Neuronal stem cell (in vitro differentiated cells): ENCODE measurements at places on chromosomes 7 and 10.

GRCh38 chr10:17805921-17806577, 3.1 kb upstream of the MRC1 start:
- DNase-seq, result no peak

DNA sequence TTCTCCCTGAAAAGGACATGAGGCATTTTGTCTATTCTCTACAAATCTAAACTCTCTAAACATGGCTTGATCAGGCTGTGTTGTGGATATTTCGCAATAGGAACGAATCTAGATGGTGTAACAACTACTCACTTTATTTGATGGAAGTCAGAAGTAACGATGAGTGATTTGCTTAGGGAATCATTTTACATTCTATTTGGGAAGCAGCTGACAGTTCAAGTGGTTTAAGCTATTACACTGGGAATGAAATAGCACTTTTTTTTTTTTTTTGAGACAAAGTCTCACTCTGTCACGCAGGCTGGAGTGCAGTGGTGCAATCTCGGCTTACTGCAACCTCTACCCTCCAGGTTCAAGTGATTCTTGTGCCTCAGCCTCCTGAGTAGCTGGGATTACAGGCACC, 44.1 kb downstream of the NPY start:
- DNase-seq, result no peak

DNA sequence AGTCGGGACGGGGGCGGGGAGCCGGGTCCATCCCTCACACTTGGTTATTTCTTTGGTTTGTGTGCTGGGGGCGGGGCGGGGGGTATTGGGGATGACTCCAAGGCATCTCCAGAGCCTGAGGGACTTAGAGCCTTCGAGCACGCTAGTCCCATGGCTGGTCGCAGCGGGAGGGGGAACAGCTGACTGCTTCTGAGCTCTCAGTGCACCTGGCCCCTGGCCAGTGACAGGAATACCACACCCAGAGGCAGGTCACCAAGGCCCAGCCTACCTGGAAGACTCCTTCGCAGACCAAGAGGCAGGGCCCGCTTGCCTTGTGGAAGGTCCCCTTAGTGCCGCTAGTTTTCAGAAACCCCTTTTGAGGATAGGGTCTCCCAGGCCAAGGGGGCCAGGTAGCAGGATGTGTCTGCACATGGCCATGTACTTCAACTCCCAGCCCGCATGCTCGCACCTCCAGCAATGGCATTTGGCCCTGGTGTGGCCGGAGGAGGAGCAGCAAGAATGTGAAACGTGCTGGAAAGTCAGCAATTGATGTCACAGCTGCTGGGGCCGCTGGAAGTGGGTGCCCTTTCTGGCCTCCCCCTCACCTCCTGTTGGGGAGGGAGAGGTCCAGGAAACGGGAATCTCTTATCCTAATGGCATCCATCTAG, 40.3 kb downstream of the AGAP3 start:
- no peak for DNase-seq

GRCh38 chr10:36739884-36740445, 385.4 kb upstream of the ANKRD30A start:
- DNase-seq, result no peak

GRCh38 chr10:15483215-15484075, 112.4 kb upstream of the FAM171A1 start:
- no peak for DNase-seq

DNA sequence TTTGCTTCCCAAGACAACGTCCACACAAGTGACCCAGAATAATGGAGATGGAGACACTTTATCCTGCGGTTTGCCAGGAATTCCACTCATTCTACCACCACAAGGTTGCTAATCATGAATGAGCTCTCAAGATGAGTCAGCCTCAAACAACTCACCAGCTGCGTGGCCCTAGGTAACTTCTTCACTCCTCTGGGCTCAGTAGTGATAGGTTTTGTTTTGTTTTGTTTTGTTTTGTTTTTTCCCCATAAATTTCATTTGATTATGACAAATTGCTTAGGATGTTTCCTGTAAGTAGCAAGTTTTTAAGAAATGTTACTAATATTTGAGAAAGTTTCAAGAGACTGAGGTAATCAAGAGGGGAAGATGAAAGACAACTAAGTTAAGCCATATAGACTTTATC, 286.8 kb downstream of the PARD3 start:
- DNase-seq, result peak; percentile 43

- DNase-seq, result no peak
These were observed 1.4 kb downstream of the DNAJB12 start for GRCh38 chr10:72353028-72353964.

DNA sequence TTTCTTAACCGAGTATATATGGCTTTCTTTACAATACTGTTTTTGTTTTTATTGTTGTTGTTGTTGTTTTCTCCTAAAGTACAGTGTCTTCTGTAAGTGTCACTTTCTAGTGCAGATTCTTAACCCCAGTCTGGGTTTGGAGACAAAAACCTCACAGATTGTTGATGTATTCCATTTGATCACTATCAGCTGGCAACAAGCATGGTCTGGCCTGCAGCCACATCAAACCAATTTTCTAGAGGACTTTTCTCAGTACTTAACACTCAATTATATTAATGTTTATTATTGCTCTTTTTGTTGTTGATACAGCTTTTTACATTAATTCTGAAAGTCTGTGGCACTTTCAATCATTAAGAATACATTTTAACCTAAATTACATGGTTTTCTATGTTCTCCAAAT, 17.1 kb downstream of the LRRN3 start:
- DNase-seq, result no peak

- DNase-seq, result peak; percentile 53
These were observed 283.7 kb downstream of the ZEB1 start for GRCh38 chr10:31602541-31603234.

GRCh38 chr10:71660313-71660712, 59.3 kb downstream of the C10orf105 start:
- DNase-seq, result no peak

DNA sequence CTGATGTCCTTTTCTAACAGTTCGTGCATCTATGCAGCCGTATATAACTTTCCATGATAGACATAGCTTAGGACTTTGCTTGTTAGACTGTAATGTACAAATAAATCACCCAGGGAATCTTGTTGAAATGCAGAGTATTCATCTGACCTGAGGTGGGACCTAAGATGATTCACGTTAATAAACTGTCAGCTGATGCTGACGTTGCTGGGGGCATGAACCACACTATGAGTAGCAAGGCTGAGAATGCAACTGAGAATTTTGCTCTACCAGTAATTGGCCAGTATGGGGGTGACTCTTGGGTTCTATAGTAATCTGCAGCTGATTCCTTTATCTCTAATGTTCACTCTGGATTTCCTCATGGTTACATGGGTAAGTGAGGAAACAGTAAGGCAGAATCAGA, 130.1 kb upstream of the MALRD1 start:
- DNase-seq, result no peak

DNA sequence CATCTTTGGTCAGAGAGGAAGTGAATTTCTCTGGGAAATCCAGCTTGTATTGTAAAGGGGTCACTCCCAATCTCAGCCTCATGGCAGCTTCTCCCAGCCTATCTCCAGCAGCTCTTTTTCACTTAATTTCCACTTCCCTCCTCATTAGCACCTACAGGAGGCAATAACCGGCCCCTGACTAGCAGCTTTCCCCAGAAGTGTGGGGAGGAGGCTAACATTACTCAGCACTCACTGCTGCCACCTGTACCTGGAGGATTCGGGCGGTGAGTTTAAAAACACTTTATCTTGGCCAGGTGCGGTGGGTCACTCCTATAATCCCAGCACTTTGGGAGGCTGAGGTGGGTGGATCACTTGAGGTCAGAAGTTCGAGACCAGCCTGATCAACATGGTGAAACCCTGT, 3.8 kb downstream of the NODAL start:
- DNase-seq, result no peak

GRCh38 chr10:49457686-49458085, 61.8 kb upstream of the DRGX start:
- no peak for DNase-seq

DNA sequence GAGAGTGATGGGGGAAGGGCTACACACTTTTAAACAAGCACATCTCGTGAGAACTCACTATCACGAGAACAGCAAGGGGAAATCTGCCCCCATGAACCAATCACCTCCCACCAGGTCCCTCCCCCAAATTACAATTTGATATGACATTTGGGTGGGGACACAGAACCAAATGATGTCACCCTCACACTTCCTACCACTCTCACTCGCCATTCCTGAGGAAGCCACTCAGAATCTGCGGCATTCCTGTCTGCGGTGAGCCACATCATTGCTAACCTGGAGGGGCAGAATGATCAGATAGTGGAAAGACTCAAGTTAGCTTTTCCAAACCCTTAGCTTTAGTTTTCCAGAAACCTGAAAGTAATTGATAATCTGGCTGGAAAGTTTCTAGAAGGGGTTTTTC, 66.9 kb downstream of the MYO3A start:
- DNase-seq, result no peak

GRCh38 chr7:106568002-106568679, 92.8 kb downstream of the CCDC71L start:
- no peak for DNase-seq

DNA sequence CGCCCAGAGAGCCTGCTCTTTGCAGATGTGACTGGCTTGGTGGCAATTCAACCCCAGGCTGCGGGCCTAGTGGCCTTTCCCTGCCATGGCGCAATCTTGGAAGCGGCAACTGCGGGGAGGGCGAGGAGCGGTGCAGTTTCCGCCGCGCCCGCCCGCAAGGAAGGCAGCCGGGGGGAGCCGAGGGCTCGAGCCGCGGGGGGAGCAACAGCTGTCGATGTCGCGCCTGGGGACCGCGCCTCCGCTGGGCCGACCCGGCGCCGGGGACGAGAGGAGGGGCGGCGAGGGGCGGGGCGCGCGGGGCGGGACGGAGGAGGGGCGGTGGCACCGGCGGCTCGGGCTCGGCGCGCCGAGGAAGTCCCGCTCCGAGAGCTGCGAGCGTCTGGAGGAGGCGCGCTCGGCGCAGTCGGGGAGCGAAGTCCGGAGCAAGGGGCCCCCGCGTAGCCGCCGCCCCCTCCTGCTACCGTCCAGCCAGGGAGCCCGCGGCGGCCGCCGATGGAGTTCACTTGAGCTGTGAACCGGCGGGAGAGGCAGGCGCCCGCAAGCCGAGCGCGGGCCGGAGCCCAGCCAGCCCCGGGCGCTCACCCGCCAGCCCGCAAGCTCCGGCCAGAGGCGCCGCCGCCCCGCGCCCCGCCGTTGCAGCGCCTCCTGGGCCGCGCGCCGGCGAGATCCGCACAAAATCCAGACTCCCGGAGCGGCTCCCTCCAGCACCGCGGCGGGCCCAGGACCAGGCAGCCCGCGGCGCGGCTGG, 438.1 kb upstream of the GALNT17 start:
- DNase-seq, result peak; percentile 68

GRCh38 chr10:76436981-76437380, 1005.6 kb downstream of the LRMDA start:
- DNase-seq, result no peak

GRCh38 chr10:60426425-60426824, 36.8 kb upstream of the ANK3 start:
- no peak for DNase-seq

DNA sequence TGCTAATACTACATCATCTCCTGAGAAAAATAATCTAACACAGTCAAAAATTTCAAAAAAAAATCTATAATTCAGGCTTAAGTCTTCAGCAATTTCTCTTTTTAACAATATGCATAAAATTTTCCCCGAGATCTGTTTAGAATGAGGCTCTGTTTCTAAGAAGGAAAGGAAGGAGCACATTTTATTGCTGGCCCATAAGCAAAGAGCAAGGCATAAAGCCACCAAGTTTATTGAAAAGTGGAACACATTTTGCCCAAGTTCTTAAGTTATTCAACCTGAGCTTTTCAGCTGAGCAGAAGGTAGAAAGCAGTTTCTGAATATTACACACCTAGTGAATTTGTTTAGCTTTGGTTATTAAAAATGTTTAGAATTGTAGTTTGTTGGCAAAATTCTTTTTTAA, 73.9 kb downstream of the AGMO start:
- no peak for DNase-seq

DNA sequence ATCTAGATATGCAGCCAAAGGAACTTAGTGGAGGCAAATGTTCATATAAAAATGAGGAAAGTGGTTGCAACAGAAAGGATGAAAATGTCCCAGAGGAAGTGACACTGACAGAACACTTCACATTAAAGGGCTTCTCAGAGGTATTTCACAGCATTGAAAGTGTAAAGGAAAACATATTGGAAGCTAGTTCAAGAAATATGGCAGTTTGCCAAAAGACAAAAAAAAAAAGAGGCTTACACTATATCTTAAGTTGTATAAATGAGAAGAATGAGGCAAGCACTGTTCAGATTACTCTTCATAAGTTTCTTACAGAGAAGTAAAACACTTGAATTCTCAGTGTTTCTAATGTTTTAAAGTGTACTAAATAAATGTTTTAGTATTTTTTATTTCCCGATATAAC, 20.1 kb downstream of the RUNDC3B start:
- DNase-seq, result no peak

DNA sequence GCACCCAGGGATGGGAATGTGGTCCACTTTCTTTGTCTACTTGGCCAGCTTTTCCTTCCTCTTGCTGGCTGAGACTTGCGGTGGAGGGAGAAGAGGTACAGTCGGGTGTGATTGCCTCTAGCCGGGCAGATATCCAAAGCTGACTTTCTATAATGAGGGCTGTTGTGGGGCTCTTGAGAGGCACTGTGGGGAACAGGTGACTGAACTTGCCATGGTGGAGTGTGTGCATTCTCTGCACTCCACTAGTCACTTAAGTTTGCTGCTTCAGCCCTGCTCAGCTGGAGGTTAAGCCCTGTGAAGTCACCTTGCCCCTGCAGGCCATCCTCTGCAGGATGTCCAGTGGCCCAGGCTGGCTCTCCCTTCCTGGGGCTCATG, 116.6 kb downstream of the AOAH start:
- no peak for DNase-seq

DNA sequence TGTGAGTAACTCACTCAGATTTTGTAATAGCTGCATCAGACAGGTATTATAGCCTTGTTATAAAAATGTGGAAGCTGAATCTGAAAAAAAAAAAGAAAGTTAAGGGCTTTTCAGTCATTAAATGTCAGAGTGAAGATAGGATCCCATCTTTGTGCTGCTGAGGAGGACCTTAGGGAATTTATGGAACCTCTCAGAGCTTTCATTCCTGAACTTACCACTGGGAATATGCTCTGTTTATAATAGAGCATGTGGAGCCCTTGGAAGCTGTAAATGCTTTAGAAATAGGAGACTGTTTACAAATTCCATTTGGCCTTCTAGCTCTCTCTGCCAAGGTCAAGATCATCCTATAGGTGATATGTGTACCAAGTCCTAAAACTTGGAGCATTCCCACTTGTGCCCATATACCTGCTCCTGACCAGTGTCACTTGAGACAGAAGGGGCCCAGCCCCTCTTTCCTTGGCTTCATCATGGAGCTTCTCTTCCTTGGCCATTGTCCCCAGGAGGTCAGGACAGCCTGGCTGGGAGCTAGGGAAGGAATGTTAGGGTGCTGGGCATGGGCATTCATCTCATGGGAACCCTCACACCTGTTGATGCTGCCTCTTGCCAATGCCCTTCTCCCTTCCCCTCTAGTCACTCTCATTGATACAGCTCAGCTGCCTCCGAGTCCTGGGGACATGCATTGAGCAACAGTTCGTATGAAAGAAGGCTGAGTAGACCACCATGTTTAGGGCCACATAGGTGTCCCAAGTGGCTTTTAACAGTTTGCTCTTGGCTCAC, 105.3 kb downstream of the LRRC18 start:
- DNase-seq, result no peak

- no peak for DNase-seq
These were observed 19.7 kb downstream of the POLR3A start for GRCh38 chr10:78009662-78010061.
